Caki2 (cell line): ENCODE measurements at places on chromosomes 1 and 21.

DNA sequence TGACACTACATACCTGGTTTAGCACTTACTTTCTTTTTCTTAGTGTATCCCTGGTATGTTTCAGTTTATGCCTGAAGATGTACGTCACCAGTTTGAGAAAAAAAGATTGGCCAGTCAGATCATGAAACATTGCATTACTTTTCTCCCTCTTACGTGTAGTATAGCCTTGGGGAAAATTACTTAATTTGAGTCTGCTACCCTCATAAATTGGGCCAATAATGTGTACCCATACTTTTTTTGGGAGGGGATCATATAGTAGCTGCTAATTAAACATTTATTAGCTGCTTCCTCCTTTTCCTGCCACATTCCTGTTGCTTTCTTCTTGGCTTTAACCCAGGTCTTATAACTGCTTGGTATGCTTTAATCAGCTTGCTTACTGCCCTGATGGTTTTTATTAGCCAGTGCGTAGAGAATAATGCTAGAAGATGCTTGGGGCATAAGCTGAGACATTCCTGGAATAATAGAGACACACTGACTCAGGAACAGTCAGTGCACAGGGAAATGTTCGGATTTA, 32.1 kb downstream of the RABGAP1L start:
- peak; percentile 10 for DNase-seq

GRCh38 chr1:40663324-40664166, 1.9 kb downstream of the RIMS3 start:
- no peak for DNase-seq

GRCh38 chr1:31602081-31602480, 15.4 kb upstream of the HCRTR1 start:
- no peak for DNase-seq

DNA sequence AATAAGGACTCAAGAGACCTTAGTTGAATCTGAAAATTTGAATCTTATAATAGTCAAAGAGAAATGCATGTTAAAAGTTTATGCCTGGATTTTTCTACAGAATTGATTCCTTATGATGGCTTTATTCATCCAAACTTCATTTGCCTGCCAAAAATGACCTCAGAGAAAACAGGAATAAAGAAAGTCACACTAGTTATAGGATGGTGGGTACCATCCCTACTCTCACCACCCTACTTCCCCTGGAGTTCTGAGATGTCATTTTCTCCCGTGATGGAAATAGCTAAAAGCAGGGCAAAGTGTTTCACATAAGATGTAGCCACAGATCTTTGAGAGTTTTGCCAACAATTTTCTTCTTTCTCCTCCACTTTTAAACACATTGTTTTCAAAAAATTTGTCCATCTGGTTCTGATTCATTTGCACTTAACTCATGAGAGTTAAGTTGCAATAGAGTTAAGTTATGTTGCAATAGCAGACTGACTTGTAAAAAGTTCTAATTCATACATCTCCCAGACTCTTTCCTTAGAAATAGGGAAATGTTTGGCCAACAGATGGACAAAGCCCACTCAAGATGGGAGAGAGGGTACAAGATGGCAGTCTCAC, 384.6 kb downstream of the PLPP3 start:
- DNase-seq = no peak

DNA sequence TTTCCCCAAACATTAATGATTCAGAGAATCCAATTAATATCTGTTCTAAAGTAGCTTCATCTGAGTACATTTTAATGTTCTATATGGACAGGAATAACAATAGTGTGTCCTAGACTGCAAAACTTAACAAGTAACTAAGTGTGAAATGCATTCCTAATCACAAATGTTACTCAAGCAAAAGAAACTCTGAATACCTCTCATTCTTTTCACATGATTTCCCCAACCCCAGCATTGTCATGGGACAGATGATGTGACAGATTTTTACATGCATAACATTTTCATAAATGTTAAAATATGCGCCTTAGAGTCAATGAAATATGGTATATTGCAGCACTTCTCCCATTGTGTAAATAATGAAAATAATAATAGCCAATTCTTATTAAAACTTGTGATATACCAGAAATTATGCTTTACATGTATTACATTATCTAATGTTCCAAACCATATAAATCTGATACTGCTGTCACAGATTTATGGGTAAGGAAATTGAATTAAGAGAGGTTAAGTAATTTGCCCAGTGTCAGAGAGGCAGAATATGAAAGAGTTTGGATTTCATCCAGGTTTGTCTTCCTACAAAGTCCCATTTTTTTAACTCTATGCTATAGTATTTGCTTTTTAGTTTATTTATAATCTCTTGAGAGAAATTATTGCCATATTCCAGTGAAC, 269.4 kb downstream of the LRRC7 start:
- no peak for DNase-seq
